ENCODE measurements at places on chromosomes 1 and 21.

- DNase-seq, result no peak
These were observed 5.6 kb upstream of the RPTN start for GRCh38 chr1:152164517-152165136.

DNA sequence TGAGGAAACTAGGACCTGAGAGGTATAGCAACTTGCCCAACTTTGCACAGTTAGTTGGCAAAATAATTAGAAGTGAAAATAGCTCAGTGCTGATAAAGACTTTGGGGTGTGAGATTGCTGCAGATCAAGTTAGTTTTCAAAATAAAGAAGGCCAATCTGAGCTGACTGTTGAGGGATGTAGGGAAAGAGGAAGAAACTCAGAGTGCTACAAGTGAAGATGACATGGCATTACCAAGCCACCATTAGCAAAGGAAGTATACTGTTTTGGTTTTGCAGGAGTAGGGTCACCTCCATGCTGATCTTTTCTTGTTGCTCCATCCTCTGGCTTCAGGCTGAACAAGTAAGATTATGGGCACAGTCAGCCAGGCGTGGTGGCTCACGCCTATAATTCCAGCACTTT lies 78.7 kb upstream of the ADAM30 start:
- DNase-seq, result no peak

DNA sequence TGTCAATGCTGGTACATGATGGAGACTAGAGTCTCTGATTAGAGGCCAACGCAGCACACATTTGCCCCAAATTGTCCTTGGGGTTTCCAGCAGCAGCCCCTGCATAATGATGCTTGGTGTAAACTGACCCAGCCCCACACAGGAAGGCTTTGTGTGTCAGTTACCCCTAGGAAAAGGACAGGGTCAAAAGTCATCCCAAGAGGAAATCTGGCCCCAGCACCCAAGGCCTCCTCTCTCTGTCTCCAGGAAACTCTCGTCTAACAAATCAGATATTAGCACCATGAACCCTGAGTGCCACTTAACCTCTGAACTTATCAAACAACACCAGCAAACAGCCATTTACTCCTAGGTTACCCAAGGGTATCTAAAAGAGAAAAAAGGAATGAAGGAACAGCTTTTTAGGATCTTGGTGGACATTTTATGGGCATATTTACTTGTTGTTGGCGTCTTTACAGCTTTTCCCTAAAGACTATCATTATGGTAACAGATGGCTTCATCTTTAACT lies 84.5 kb downstream of the PSMG1 start:
- DNase-seq, result no peak

- no peak for DNase-seq
These were observed 29.1 kb upstream of the C21orf91 start for GRCh38 chr21:17848228-17848627.

DNA sequence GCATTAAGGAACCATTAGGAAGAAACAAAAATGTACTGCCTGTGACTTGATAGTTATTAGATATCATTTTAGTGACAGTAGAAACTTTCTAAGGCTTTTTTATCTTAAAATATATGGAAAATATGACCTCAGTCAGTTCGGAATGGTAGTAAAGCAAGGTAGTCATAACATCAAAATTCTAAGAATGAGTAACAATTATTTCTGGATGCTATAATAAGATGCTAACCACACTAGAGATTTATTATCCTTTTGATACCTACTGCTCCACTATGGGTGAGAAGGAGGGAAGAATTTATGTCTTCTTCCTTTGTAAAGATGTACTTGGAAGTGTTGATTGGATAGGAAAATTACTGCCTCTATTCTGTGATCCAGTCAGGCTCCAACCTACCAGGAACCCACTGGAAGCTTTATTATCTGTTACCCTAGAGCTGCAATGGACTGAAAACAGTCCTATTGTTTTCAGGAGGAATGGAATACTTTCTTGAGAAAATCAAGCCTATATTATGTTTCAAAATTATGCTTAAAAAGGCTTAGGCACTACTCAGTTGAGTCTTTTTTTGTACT lies 8.8 kb downstream of the FMN2 start:
- DNase-seq, result no peak

GRCh38 chr1:95206514-95206913 lies 27.5 kb upstream of the RWDD3 start:
- no peak for DNase-seq
